ENCODE measurements at places on chromosomes 5 and 9.

- DNase-seq: no peak
Observed at GRCh38 chr5:116703941-116704340, 129.3 kb upstream of the SEMA6A start.

DNA sequence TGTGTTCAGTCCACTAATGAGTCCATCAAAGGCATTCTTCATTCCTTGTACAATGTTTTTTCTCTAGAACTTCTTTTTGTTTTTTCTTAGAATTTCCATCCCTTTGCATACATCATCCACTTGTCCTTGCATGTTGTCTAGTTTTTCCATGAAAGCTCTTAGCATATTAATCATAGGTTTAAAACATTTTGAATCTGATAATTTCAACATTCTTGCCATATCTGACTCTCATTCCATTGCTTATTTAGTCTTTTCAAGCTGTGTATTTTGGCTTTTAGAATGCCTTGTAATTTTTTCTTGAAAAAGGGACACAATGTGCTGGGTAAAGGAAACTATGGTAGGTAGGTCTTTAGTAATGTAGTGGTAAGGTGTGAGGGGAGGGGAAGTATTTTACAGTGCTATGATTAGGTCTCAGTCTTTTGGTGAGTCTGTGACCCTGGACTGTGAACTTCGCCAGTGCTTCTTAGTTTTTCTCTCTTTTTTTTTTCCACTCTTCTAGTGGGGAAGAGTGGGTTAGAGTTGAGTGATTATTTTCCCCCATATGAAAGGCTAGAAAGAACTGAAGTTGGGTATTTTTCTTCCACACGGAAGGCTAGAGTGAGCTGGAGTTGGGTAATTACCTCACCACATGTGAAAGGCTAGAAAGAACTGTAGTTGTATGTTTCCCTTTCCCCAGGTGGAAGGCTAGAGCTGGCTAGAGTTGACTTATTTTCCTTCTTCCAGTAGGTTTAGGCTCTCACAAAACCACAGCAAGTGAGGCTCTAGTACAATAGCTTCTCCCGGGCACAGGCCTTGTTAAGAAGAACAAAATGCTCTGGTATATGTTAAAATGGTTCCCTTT lies 172.1 kb downstream of the SNX18 start:
- DNase-seq: no peak

GRCh38 chr5:115297031-115297430 lies 577 bp upstream of the CCDC112 start:
- no peak for DNase-seq

- no peak for DNase-seq
Observed at GRCh38 chr5:148811756-148812155, 14.7 kb upstream of the ADRB2 start.

GRCh38 chr9:37917801-37918664 lies 14.1 kb upstream of the SLC25A51 start:
- DNase-seq: no peak

DNA sequence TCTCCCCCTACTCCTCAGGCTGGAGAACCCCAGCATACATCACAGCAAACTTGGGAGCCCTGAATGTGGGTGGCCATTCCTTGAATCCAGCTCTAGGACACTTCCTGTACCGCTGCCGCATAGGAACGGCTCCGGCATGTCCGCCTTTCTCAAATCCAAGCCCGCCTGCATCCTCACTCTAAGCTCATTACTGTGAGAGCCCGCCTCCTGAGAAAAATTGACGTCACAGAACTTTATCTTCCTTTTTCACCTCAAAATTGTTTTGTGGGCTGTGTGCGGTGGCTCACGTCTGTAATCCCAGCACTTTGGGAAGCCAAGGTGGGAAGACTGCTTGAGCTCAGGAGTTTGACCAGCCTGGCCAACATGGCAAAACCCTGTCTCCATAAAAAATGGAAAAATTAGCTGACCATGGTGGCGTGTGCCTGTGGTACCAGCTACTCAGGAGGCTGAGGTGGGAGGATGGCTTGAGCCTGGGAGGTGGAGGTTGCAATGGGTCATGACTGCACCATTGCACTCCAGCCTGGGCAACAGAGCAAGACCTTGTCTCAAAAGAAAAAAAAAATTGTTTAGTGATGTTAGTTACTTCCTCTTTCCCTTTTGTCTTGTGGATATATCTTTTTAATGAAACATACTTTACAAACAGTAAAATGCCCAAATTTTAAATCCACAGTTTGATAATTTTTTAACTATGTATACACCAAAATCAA lies 22.8 kb downstream of the RNF44 start:
- DNase-seq: no peak
